ENCODE measurements at places on chromosomes 5 and 9. TPM values are rescaled to one million over a fixed set of nuclear protein-coding genes. Genes with fewer than 3 reads are reported as not detected.

PTGER4 gene
- 48.5 TPM for total RNA-seq

ARID3C gene
- total RNA-seq: not detected

FANCG gene
- total RNA-seq: 44.8 TPM

MARVELD2 gene
- total RNA-seq: 12.5 TPM

SHISAL2B gene
- total RNA-seq: not detected

FBXW5 gene
- 138 TPM for total RNA-seq

DMRTA1 gene
- 1.5 TPM for total RNA-seq

GRCh38 chr9:69546265-69546664 is 125.9 kb downstream of the APBA1 start:
- H3K27ac ChIP-seq: no peak overlapping the region
- H3K4me3 ChIP-seq: no peak overlapping the region
- no peaks in the 10 kb centered on the region for H3K4me1 ChIP-seq
- no peaks in the 10 kb centered on the region for H3K36me3 ChIP-seq
- DNase-seq: no peak

GRCh38 chr5:74082512-74083055 is 456.6 kb downstream of the ARHGEF28 start:
- no peak for DNase-seq
- no peaks in the 10 kb centered on the region for H3K4me1 ChIP-seq
- H3K27me3 ChIP-seq: no peaks in the 10 kb centered on the region

GRCh38 chr5:173846929-173847501 is 41.1 kb upstream of the CPEB4 start:
- H3K36me3 ChIP-seq: no peaks in the 10 kb centered on the region
- H3K27me3 ChIP-seq: no peaks in the 10 kb centered on the region
- DNase-seq: no peak
- H3K4me1 ChIP-seq: no peaks in the 10 kb centered on the region
- no peak overlapping the region for H3K4me3 ChIP-seq
- no peak overlapping the region for H3K27ac ChIP-seq

DNA sequence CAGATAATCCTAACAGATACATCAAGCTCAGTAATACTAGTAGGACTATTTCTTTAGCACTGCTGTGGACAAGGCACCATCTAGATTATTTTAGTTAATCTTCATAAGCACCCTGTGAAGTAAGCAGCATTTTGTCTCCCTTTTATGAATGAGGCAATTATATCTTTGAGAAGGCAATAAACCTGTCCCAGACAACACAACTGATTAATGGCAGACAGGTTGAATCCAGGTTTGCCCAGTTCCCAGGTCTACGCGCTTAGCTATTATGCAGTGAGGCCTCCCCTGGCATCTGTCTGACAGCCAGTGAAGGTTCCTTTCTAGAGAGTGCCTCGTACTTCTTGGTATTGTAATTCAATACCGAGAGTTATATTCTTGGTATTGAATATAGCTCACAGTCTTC is 9.7 kb upstream of the LVRN start:
- DNase-seq: no peak

- H3K36me3 ChIP-seq: no peaks in the 10 kb centered on the region
- no peak overlapping the region for H3K27ac ChIP-seq
- peaks cover 45% of the 10 kb centered on the region for H3K4me1 ChIP-seq
Measured at GRCh38 chr5:112956606-112957005, 20.0 kb upstream of the DCP2 start.

DNA sequence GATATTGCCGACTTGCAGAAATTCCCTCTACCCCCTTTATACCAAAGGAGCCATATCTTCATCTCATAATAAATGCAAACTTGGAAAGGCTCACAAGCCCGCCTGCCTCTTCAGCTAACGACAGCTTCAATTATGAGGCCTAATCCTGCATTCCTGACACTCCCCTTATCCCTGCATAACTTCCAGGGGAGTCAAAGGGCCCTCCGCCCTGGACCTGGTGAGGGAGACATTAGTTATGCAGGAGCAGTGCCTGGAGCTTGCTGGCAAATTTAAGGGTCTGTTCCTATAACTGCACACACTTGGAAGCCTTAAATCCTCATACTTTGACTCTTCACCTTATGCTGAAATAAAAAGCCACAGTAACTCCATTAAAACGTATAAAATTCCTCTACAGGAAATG is 617.9 kb downstream of the BNC2 start:
- H3K4me3 ChIP-seq: no peak overlapping the region
- H3K27me3 ChIP-seq: no peaks in the 10 kb centered on the region
- no peaks in the 10 kb centered on the region for H3K36me3 ChIP-seq

DNA sequence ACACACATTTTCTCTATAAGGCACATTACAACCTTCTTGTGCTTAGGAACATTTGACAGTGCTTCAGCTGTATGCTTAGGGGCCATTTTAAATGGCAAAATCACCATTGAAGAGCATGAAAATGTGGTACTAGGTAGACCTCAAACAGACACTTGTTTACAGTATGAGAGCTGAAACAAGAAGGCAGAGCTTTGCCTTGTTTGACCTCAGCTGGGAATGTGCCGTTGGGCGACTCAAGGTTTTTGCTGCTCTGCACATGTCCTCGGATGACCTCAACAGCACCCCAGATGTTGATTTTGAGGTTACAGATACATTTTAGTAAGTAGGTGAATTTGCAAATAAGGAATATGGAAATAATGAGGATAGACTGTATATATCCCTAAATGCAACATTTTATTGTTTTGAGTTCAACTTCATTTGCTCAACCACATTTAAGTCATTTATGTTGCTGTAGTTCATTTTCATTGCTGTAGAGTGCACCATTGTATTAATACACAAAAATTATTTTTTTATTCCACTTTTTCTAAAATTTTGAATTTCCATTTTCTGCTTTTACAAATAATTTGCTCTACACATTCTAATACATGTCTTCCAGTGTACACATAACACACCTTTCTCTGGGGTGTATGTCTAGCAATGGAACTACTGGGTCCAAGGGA is 206.8 kb downstream of the NR3C1 start:
- H3K4me1 ChIP-seq: no peaks in the 10 kb centered on the region
- H3K27me3 ChIP-seq: no peaks in the 10 kb centered on the region
- H3K27ac ChIP-seq: no peak overlapping the region
- no peaks in the 10 kb centered on the region for H3K36me3 ChIP-seq

GRCh38 chr5:108193021-108193795 is 188.7 kb downstream of the FBXL17 start:
- no peak overlapping the region for H3K4me3 ChIP-seq
- DNase-seq: peak; percentile 80
- H3K36me3 ChIP-seq: no peaks in the 10 kb centered on the region
- no peaks in the 10 kb centered on the region for H3K27me3 ChIP-seq
- no peak overlapping the region for H3K27ac ChIP-seq
- peaks cover 12% of the 10 kb centered on the region for H3K4me1 ChIP-seq

GRCh38 chr9:135324329-135324728 is 155.3 kb upstream of the PPP1R26 start:
- no peak for DNase-seq
- H3K27me3 ChIP-seq: 0 out of 2 replicates have a peak, but pooled peaks cover 2% of the 10 kb centered on the region
- no peak overlapping the region for H3K27ac ChIP-seq

Measured in PC-3 (cell line).